ENCODE measurements at places on chromosomes 4 and X.

DNA sequence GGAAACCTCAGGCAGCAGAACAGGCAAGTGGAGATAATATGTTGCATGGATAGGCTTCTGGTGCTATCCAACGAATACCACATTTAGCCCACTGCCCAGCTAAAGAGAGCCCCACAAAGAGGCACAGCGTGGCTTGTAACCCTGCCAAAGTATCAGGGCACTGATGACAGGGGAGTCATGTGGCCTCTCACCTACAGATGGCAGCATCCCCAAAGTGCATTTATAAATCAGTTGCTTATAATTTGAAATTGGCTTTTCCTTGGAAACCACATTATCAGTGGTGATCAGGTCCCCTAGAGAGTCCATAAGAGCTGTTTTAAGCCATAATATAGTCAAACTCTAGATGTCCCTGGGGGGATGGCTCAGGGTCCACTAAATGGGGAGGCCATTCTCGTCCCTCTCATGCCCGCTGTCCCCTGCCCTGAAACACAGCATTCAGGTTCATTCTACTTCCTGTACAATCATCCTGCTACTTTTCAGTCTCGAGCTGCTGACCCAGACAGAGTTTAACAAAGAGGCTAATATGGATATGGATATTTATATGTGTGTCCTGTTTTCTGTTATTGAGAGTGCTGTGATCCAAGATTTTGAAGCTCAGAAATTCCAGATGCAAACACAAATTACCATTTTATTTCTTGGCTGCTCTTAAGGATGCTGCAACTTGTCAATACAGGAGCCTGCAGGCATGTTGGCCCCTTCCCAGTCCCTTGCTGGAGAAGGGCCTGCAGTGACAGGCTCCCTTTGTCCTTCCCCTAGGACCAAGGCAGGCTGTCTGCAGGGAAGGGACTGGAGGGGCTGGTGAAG, 28.5 kb downstream of the SRPX start:
- no peak for DNase-seq

DNA sequence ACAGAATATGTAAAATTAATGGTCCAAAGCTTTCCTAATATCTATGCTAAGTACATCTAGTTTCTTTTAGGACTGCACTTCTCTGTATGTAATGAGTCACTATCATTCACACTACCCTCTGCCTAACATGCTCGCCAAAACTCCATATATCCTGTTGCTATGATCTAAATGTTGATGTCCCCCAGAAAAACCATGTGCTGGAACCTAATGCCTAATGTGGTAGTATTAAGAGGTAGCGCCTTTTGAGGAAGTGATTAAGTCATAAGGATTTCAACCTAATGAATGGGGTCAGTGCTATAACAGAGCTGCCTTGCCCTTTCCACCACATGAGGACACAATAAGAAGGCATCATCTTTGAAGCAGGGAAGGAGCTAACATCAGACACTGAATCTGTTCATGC, 34.9 kb upstream of the NFKB1 start:
- DNase-seq: no peak

DNA sequence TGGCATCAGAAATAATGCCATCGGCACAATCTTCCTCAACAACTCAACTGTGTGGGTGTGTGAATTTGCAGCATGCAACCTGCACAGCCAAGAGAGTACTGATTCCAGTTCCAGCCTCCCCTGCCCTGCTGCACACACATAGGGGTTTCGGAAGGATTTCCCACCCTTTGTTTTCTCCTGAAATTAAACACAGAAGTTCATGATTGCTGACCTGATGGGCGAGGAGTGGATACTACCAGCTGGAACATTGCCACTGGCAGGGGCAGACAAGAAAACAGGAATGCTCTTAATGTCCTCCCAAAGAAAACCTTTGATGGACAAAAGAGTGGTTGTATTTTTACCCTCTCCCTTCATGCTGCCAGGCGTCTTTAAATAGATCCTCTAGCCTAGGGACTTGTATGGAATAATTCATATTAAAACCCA, 4.8 kb downstream of the NDP start:
- DNase-seq: no peak

DNA sequence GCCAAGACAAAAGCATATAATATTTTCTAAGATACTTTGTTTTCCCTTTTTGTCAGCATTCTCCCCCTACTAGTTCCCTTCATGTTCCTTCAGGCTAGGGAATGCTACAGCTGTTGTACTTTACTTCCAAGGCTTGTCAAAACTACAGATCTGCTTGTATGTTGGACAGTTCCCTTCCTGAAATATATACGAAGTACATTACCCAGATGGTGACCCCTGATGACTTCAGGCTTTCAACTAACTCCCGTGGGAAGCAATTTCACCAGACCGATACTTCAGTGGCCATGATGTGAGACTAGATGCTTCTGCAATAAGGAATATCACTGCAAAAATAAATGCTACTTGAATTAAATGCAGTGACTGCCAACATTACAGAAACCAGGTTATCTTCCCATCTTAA, 332.8 kb downstream of the SH2D1A start:
- no peak for DNase-seq

DNA sequence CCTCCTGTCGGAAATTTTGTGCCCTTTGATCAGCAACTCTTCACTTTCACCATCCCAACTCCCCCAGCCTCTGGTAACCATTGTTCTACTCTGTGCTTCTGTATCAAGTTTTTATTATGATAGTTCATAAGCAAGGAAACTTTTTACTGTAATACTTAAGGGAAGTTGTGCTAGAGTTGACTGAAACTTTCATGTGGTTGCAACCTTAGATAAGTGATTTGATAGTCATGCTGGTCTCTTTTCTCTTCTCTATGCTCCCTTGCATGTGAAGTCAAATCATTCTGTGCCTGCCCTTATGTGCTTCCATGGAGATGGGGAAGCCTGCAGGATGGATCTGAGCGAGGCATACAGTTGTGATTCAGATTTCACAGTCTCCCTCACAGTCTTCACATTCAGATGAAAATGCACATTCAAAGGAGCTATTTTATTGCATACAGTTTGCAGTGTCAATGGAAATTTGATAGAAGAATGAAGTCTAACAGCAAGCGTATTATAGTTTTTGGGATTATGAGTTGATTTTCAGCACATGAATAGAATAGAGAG, 1428.3 kb upstream of the TENM3 start:
- DNase-seq: no peak

- no peak for DNase-seq
Measured at GRCh38 chr4:159158985-159159384, 56.1 kb downstream of the RAPGEF2 start.

DNA sequence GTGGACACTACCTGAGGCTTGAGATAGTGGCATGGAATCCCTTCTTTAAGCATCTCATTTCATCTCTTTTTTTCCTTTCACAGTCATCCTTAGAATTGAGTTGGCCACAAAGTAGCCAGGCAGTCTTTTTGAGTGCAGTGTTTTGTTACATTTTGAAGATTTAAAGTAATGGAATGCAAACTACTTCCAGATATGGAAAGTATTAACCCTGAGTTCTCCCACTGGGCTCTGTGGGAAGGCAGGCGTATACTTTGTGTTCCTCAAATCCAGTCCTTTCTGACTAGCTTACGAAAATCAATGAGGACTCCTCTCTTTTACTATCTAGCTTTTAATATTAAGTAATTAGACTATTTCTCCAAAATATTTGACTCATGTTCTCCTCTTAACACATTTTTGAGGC, 29.9 kb downstream of the PCDH10 start:
- DNase-seq: no peak

- no peak for DNase-seq
Measured at GRCh38 chrX:112012360-112012759, 70.2 kb downstream of the TRPC5 start.

DNA sequence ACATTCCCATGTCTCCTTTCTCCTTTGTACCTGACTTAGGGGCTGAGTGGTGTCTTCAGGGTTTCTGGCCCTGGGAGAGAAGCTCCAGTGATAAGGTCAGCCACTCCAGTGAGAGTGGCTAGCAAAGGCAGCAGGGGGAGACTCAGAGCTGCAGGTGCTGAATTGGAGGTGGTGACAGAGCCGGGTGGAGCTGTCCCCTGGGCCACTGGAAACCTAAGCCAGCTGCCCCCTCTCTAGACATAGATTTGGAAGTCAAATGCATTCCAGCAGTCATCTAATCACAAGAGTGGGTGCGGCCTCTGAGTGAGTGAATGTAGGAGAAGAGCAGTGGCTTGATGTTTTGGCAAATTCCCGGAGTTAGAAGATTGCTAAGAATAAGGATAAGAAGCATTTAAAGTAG, 28.5 kb downstream of the TRIM2 start:
- DNase-seq: no peak

DNA sequence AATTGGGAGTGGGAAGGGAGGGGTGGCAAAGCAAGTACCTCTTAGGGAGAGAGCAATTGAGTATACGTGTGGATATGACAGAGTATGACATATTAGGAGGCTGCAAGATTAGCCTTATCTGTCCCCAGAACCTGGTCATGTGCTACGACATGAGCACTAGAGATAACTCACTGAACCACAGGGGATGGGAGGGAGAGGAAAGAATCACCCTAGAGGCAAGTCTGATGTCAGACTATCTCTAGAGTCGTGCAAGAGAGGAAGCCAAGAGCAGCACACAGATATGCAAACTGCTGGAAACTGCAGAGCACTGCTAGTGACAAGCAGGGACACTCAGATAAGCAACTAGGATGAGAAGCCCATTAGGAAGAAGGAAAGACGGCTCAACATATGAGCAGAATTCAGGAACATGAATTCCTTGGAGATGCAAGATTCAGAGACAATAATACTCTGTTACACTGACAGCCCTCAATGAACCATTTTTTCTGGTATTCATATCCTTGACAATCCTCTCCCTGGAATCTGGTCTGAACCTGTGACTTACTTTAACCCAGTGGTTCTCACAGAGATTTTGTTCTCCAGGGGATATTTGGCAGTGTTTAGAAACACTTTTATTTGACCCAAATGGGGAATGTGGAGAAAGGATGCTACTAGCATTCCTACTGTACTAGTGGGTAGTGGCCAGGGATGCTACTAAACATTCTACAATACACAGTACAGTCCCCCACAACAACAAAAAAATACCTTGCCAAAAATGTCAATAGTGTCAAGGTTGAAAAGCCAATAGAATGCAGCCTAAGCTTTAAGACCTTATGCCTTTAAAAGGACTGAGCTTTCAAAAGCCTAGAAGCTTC, 84.0 kb upstream of the BMP2K start:
- DNase-seq: no peak

DNA sequence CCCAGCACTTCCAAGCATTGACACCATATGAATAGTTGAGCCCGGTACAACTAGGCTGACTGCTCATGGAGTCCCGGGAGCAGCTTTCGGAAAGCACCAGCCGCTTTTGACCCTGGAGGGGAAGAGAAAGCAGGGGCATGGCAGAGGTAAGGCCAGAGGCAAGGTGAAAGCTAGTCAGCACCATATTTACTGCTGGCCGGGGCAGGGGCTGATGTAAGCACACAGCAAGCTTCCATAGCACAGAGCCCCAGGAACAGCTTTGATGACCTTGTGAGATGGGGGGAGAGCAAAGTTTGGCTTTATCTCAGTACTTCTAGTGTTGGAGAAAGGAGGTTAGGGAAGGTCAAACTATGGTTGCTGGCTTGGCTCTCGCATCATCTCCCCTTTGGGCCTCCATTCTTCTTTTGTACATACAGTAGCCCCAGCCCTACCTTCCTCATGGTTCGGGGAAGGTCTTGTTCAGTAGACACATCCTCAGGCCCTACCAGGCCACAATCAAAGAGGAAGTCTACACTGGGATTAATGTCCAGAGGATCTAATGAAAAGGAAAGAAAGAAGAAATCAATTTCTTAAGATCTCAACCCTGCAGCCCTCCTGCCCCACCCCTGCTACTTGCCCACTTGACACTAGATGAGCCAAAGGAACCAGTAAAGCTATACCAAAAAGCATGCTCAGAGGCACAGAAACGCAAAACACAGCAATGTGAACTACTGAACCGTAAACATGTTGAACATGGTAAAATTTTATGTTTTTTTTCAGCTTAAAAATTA, 9.4 kb downstream of the ZMYM3 start:
- DNase-seq: no peak

- no peak for DNase-seq
Measured at GRCh38 chr4:57182132-57182874, 72.1 kb upstream of the IGFBP7 start.
